ENCODE measurements at places on chromosomes 3 and 15.

DNA sequence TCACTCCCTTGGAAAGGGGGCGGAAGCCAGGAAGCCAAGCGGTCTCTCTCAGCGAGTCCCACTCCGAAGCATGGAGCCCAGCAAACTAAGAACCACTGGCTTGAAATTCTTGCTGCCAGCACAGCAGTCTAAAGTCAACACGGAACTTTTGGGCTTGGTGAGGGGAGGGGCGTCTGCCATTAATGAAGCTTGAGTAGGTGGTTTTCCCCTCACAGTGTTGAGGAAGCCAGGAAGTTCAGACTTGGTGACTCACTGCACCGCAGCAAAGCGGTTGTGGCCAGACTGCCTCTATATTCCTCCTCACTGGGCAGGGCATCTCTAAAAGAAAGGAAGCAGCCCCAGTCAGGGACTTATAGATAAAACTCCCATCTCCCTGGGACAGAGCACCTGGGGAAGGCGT, 665.4 kb upstream of the CBLB start:
- DNase-seq, result no peak

GRCh38 chr15:61138156-61138555, 90.9 kb downstream of the RORA start:
- no peak for DNase-seq

DNA sequence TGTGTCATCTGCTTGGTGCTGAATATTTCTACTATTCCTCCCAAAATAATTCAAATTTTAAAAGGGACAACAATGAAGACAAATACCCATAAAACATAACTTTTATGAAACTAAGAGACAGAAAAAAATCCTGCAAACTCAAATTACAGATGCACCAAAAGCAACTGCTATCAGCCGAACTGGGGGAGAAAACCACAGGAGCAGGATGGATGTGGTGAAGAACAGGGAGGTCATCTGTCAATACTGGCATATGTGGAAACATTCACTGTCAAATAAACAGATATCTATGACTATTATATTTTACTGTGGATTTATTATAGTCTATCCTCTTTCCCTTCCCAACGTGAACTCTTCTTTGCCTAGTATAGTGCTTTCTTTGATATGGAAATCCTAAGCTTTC, 53.3 kb upstream of the CPOX start:
- no peak for DNase-seq

- no peak for DNase-seq
These were observed 2.4 kb upstream of the ADGRG7 start for GRCh38 chr3:100606894-100607512.

GRCh38 chr3:127987309-127987995, 64.8 kb upstream of the SEC61A1 start:
- no peak for DNase-seq

Measured in pulmonary artery endothelial cell (primary cell).